SHP77 treated with DMSO at 0.1 percent for 48 hours (cell line): ENCODE measurements at places on chromosomes 7 and 10.
A peak's percentile ranks its signal among the peaks of the same experiment; 100 is the strongest.

DNA sequence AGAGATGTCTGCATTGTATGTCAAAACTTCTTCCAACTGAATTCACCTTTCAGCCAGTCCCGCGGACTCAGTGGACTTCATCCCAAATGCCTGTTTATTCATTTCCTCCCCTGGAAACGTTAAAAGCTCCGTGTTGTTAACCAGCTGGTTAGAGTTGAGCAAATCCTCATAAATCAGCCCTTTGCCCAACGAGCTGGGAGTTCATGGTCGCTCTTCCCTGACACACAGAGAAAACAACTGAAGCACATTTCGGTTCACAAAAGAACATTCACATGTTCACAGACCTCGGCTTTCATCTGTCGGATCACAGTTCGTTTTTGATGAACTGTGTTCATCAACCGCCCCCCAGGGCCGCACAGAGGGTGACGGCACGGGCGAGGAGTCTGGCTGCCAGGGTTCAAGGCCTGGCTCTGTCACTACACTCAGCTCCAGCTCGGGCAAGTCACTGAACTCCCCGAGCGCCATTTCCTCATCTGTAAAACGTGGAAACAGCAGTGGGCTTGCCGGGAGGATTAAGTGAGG is 62.6 kb downstream of the GLI3 start:
- no peak for DNase-seq

GRCh38 chr10:110056822-110057221 is 49.0 kb downstream of the ADD3 start:
- DNase-seq = no peak

- peak; percentile 91 for DNase-seq
Observed at GRCh38 chr7:95798401-95798930, 26.1 kb downstream of the DYNC1I1 start.

GRCh38 chr7:5567790-5568189 is 144.2 kb upstream of the TNRC18 start:
- no peak for DNase-seq

DNA sequence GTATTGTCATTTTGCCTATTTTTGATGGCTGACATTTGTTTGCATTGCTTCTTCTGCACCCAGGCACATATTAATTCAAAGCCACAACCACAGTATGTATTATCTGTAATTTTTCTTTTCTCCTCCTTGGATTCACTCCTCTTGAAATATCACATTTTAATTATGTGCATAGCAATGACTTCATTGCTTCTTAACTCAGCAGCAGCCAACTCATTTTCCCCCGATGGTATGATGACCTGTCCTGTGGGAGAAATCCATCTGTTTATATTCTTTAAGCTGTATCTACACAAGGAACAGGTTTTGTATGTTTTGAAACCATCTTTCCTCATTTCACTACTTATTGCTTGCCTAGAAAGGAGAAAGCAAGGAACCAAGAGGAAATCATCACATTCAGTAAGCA is 588.8 kb downstream of the INHBA start:
- no peak for DNase-seq

DNA sequence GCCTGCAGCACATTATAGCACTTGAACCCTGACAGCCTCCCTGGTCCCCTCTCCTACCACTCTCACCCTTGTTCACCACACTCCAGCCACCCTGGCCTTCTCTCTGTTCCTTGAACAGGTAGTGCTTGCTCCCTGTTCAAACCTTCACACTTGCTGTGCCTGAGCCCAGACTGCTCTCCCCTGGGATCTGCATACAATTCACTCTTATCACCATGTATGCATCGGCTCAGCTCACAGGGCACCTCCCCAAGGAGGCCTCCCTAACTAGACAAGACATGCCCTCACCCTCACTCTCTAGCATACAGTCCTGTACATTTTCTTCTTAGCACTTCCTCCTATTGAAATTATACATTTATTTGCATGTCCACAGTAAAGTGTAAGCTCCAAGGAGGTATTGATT is 59.3 kb downstream of the FAM13C start:
- no peak for DNase-seq

DNA sequence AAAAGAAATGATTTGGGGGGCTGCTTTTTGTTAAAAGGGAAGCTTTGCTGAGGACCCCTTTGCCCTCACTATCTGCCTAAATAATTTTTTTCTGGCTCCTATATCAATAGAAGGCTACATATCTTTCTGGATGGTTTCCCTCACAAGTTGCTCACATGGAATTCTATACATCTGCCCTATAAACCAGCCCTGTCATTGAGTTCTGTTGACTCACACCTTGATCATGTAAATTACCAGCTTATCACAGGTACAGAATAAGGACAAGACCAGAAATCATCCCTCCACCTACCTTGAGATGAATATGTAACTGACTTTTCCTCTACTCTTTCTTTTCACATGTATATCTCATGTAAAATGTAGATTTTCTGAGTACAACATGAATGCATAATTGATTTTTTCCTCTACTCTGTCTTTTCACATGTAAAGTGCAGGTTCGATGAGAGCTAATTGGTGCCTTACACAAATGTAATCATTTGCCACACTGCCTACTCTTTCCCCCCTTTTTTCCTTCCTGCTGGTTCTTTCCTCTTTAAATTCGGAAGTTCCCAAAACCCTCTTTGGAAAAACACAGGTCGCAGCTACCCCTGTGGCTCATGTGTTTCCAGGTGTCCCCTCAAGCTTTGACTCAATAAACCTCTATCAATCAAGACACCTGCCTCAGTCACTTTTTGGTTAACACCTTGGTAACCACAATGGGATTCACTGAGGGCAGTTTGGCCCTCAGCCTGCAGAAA is 12.5 kb downstream of the CYP3A43 start:
- DNase-seq = no peak

GRCh38 chr7:55369427-55370400 is 4.6 kb downstream of the LANCL2 start:
- DNase-seq = no peak

DNA sequence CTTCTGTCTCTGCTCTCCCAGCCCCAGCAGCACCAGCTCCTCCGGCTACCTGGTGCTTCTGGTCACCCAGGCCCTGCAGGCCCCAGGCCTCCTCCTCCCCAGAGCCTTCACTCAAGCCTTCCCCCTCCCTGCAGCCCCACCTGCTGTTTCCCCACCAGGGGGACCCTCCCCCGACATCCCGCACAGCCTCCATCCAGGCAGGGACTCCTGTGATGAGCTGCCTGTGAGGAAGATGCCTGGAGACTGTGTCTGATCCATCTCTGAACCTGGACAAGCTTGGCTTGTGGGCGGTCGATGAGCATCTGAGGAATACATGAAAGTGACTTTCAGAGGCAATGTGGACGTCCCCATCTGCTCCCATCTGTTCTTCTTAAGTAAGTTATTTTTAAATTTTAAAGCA is 45.0 kb downstream of the RAMP3 start:
- DNase-seq = no peak
